GM12892 (cell line): ENCODE measurements at places on chromosomes 12 and 14.
A peak's percentile ranks its signal among the peaks of the same experiment; 100 is the strongest.

- DNase-seq, result no peak
Measured at GRCh38 chr12:104670439-104671408, 214.0 kb downstream of the CHST11 start.

DNA sequence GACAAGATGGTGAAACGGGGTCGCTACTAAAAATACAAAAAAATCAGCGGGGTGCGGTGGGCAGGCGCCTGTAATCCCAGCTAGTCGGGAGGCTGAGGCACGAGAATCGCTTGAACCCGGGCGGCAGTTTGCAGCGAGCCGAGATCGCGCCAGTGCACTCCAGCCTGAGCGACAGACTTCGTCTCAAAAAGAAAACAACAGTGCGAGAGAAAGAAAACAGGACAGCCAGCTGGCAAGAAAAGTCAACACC is 633 bp upstream of the RNU4-2 start:
- DNase-seq, result no peak

- no peak for DNase-seq
Measured at GRCh38 chr12:46686267-46686942, 139.4 kb downstream of the SLC38A4 start.

- DNase-seq, result peak; percentile 48
Measured at GRCh38 chr14:102088012-102088792, 1.4 kb upstream of the HSP90AA1 start.

- DNase-seq, result no peak
Measured at GRCh38 chr12:67854351-67854750, 134.9 kb upstream of the IFNG-AS1 start.

DNA sequence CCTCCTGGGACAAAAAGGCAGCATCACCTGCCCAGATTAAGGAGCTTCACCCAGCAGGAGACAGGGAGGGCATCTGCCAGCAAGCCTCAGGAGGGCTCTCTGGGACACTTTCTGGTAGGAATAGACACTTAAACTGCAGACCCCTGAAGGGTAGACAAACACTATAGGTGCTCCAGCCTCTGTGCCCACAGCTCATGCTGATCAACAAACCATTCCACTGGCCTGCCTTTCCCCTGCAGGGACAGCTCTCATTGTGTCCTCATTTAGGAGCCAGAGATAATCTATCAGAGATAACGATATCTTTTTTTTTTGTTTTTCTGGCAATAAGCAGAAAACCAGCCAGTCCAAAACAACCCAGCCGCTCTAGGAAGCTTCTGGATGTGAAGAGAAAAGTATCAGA is 251.8 kb upstream of the CCDC196 start:
- no peak for DNase-seq

DNA sequence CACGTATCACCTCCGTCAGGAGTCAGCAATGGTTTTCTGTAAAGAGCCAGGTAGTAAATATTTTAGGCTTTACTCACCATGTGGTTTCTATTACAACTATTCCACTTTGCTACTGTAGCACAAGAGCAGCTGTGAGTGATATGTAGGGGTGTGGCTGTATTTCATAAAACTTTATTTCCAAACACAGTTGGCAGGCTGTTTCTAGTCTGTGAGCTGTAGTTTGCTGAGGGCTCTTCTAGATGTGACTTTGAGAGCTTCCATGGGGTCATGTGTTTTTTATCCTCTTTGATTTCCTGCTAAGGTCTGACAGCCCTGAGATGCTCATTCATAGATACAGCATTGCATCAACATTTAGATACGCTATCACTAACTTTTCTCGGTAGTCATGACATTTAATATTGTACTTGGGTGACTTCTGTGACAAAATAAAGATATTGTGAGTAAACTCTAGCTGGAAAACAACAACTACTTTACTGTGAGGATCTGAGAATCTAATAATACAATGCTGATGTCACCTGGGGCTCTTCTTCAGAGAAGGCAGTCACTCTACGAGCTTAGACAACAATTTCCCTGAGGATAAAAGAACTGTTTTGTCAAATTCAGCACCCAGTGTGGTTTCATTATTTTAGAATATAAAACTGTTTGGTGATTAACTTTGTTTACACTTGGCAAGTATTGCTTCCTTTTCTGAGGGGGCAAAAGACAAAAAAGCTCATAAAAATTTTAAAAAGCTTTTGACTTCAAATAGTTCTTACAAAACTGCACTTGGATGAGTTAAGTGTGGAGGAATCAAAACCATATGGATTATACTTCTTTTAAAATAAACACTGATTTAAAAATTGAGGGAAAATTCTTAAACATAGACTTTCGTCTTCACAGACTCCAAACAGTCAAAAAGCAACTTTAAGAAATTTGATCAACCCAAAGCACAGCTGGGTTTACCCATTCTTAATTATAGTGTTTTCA is 231.2 kb upstream of the DCN start:
- no peak for DNase-seq

- DNase-seq, result peak; percentile 31
Measured at GRCh38 chr12:103441437-103442181, 54.2 kb downstream of the C12orf42 start.

GRCh38 chr12:47277972-47278448 is 198.3 kb upstream of the AMIGO2 start:
- DNase-seq, result no peak

GRCh38 chr12:115697340-115697739 is 580.2 kb downstream of the MED13L start:
- DNase-seq, result no peak

DNA sequence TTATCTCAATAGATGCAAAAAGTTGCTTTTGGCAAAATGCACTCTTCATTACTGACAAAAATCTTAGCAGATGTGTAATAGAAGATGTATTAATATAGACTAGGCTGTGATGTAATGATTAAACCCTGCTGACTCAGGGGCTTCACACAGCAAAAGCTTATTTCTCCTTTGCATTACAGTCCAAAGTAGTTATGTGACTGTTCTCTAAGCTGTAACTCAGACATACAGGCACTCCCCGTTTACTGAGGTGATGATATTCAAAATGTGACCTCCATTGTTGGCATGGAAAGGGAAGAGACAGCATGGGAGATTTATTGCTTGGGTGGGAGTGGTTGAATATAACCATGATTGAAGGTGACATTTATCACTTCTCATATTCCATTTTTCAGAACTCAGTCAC is 331.5 kb downstream of the SNAPC1 start:
- DNase-seq, result no peak

- DNase-seq, result no peak
Measured at GRCh38 chr14:25079311-25079710, 29.4 kb upstream of the STXBP6 start.

GRCh38 chr12:67640863-67641262 is 7.7 kb upstream of the DYRK2 start:
- no peak for DNase-seq

- peak; percentile 61 for DNase-seq
Measured at GRCh38 chr14:50038398-50039119, 77.8 kb downstream of the VCPKMT start.

DNA sequence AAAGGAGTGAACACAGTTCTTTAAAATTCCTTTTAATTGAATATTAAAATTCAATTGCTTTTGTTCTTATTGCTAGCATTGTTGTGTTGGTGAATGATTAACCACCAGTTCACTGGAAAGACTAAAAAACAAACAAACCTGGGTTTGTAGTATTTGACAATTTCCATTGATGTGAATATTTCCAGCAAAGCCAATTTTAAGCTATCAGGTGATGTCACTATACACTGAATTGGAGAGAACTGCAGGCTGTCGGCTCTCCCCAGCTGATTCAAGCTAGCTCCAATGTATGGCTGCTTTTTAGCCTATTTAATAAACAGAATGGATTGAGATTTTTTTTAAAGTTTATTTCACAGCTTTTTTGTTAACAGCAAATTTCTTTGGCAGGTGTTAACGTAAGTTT is 1753.6 kb upstream of the SEL1L start:
- no peak for DNase-seq

DNA sequence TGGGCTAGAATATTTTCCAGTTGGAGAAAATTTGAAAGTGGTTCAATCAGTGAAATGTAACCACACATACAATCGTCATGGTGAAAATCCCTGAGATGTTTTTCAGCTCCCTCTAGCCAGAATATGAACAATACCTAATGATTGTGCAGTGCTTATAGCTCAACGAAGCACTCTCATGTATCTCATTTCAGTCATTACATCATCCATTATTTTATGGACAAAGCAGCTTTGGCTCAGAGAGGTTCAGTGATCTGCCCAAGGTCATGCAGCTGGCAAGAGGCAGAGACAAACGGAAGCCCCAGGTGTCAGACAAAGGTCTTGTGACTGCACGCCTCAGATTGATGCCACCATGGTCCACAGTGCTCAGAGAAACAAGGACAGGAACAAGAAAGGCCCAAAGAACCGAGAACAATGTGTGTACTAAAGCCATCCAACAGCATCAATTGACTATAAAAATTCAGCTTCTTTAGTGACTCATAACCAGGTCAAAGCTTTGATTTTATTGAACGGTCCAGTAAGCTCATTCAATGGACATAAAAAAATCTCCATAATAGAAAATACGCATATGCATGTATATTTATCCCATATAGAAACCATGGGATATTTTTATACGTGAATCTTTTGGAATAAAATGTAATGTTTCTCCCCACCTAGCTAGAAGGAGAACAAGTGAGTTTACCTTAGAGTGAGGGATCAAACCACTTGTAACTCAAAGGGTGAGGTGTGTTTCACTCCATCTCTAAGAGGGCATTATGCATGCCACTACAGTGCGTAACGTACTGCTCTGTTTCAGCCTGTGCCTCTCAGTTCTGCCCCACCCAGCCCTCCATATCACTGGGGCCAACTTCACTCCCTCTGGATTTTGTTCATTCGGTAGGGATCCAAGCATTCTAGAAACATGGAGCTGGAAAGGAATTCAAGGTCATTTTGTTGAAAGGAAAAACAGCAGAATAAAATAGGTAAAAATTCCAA is 141.8 kb downstream of the GRIN2B start:
- DNase-seq, result no peak

DNA sequence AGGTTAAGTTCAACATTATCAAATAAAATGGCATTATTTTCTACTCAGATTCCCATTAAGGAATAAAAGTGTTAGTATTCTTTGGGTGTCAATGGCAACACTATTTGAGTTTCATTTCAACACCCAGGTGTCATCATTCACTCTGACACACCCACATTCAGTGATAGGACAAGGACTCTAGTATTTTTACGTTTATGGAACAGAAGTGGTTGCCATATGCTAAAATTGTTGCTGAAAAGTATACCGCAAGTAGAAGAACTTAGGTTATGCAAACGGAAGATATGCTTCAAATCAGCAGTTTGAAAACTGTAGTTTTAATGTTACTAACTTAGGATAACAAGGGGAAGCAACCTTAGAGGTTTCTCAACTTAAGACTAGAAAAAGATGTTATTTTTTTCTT is 20.0 kb upstream of the SGPP1 start:
- DNase-seq, result no peak

- no peak for DNase-seq
Measured at GRCh38 chr14:101464984-101465794, 96.1 kb upstream of the DIO3 start.

GRCh38 chr14:77180726-77181602 is 634 bp upstream of the TMEM63C start:
- no peak for DNase-seq
